ENCODE measurements at places on chromosomes 4 and X.

- DNase-seq, result no peak
These were observed 66.3 kb downstream of the WWC2 start for GRCh38 chr4:183165376-183165775.

GRCh38 chrX:17192106-17192505 is 182.9 kb upstream of the NHS start:
- DNase-seq, result no peak

- DNase-seq, result no peak
These were observed 56.4 kb downstream of the UBE2K start for GRCh38 chr4:39754309-39754708.

- DNase-seq, result no peak
These were observed 151.8 kb downstream of the SLC7A11 start for GRCh38 chr4:138090150-138090917.

- DNase-seq, result no peak
These were observed 127.9 kb downstream of the CHRDL1 start for GRCh38 chrX:110667706-110668105.

DNA sequence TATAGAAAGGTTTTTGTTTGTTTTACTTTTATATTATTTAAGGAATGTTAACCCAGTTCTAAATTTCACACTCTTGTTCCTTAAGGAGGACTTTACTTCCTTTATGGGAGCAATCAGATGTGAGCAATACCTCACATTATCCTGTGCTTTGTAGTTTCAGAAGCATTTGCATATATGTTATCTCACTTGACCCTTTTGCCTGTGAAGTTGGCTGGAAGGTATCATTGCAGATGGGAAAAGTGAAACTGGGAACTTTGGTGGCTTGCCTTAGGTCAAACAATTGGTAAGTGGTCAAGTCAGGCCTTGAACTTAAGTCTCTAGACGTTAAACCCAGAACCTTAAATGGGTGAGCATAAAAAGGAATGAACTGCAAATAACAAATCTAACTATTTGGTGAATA is 90.6 kb downstream of the AREG start:
- DNase-seq, result no peak

DNA sequence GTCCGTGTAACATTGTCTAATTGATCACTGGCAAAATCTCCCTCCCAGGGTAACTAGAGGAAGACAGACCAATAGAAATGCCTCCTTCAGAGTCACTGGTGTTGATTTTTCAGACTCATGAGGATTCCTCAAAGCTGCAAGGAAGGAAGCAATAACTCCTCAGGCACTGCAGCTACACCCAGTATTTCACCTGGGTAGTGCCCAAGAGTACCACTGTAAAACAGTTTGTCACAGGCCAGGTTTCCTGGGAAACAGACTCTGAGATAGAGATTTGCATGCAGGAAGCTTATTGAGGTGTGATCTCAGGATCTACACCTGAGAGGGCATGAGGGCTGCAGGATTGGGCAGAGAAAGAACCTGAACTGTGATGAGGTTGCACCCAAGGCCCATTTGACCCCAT is 240.7 kb upstream of the ATP6AP2 start:
- no peak for DNase-seq

GRCh38 chr4:78880874-78881492 is 58.3 kb downstream of the PAQR3 start:
- no peak for DNase-seq

GRCh38 chrX:133953078-133953477 is 32.3 kb downstream of the GPC3 start:
- no peak for DNase-seq

- no peak for DNase-seq
These were observed 47.3 kb upstream of the PPARGC1A start for GRCh38 chr4:23937173-23937572.

DNA sequence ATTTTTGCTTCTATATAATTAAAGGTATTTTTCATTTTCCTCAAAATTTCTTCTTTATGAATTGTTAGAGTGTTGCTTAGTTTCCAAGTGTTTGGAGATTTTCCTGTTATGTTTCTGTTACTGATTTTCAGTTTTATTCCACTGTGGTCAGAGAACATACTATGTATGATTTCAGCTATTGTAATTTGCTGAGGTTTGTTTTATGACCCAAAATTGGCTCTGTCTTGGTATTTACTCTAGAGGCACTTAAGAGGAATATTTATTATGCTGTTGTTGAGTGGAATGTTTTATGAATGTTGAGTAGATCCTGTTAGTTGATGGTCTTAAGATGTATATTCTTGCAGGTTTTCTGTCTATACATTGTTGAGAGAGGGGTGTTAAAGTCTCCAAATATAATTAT is 263.5 kb downstream of the PABPC4L start:
- no peak for DNase-seq

- no peak for DNase-seq
These were observed 70.9 kb downstream of the PDHA2 start for GRCh38 chr4:95910749-95911148.

DNA sequence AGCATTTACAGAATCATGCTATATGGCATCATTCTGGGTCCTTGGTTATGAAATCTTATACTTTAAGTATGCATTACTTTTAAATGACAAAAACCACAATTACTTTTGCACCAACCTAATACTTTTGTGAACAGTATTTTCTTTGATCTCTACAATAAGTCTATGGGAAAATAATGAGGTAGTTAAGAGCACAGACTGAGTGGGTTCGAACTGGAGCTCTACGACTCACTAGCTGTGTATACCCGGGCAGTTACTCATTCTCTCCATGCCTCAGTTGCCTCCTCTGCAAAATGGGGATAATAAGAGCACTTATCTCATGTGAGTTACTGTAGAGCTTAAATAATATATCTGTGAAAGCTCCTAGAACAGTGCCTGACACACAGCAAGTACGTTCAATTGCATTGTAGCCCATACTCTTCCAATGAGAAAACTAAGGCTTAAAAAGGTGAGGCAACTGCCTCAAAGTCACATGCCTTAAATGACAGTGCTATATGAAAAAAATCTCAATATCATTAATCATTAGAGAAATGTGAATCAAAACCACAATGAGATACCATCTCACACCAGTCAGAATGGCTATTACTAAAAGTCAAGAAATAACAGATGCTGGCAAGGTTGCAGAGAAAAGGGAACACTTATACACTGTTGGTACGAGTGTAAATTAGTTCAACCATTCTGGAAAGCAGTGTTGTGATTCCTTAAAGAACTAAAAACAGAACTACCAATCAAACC is 151.5 kb downstream of the CHIC2 start:
- no peak for DNase-seq

GRCh38 chr4:99848591-99849001 is 32.0 kb downstream of the DAPP1 start:
- no peak for DNase-seq

GRCh38 chr4:40394236-40394635 is 59.1 kb downstream of the CHRNA9 start:
- no peak for DNase-seq

- no peak for DNase-seq
These were observed 2.2 kb upstream of the CFI start for GRCh38 chr4:109803924-109804571.

DNA sequence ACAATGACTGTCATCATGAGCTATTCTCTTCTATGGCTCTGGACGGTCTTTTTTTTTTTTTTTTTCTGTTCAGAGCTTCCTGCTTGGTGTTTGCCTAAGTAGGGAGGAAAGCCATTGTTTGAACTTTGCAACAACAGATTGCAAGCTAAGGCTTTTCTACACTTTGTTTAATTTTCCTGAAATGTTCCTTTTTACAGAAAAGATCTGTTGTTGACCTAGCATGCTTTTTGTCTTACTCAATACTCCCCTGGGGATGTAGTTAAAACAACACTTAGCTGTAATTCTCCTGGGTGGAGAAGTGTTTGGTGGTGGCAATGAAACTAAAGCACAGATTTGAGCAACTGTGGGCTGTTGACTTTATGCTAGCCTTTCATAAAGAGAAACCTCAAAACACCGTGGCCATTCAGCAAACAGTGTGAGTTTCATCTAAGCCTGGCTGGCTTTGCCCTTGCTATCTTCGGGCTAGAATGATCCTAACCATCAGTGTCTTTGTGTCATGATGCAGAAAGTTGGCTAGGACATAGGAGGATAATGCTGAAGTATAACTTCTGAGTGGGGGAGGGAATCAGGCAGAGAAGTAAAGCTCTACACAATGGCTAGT is 110.5 kb downstream of the ANXA3 start:
- no peak for DNase-seq

GRCh38 chrX:37993837-37994619 is 12.3 kb upstream of the SYTL5 start:
- DNase-seq, result no peak

DNA sequence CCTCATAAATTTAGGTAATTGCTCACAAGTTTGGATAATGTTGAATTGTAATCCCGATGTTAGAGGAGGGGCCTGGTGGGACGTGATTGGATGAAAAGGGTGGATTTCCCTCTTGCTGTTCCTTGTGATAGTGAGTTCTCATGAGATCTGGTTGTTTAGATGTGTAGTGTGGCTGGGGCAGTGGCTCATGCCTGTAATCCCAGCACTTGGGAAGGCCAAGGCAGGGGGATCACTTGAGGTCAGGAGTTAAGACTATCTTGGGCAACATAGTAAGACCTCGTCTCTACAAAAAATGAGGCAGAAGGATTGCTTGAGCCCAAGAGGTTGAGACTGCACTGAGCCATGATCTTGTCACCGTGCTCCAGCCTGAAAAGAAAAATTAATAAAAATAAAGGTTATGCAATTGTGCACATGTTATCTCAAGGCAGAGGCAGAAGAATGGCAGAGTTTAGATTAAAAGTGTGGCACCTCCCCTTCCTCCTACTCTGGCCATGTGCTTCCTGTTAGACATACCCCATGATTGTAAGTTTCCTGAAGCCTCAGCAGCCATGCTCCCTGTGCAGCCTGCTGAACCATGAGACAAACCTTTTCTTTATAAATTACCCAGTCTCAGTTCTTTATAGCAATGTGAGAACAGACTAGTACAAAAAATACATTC is 36.5 kb downstream of the ERVMER34-1 start:
- DNase-seq, result no peak

DNA sequence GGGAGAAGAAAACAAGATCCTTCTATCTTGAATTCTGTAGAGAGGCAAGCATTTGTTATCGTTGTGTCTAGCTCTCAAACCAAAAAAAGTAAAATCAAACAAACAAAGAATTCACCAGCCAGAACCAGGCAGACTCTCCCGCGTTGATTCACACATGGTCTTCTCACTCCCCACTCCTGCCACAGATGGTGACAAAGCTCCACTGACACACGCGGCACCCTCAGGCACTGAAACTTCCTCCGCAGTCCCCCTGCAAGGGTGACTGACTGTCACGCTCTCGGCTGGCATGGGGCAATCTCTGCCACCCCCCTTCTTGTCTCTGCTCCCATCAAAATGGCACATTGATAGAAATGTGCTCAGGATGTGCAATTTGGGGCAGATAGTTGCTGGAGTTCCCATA is 304.9 kb downstream of the DHX15 start:
- DNase-seq, result no peak

DNA sequence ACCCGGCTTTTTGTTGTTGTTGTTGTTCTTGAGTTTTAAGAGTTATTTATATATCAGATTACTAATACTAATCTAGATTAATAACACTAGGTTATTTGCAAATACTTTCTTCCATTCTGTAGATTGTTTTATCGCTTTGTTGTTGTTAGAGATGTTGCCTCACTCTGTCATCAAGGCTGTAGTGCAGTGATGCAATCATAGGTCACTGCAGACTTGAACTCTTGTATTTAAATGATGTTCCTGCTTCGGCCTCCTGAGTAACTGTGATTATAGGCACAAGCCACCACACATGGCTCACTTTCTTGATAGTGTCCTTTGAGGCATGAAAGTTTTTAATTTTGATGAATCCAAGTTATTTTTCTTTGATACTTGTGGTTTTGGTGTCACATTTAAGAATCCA is 129.0 kb downstream of the VSIG4 start:
- no peak for DNase-seq

DNA sequence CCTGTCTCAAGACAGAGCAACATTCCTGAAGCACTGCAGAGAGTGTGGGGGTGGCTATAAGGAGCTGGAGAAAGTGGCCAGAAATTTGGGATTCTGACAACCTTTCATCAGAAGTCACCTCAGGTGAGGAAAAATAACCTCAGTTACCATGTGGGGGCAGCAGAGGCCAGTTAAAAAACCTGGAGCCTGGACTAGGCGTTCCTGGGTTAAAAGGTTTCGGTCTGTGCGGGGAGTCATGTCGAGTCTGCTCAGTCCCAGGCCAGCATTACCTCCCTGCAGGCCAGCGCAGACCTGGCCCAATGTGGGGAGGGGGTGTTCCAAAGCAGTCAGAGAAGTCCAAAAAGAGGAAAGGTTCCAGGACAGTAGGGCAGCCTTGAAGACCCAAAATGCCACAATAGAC is 10.9 kb upstream of the NALF2 start:
- DNase-seq, result no peak

GRCh38 chr4:140256941-140257340 is 103.0 kb upstream of the MAML3 start:
- DNase-seq, result no peak

DNA sequence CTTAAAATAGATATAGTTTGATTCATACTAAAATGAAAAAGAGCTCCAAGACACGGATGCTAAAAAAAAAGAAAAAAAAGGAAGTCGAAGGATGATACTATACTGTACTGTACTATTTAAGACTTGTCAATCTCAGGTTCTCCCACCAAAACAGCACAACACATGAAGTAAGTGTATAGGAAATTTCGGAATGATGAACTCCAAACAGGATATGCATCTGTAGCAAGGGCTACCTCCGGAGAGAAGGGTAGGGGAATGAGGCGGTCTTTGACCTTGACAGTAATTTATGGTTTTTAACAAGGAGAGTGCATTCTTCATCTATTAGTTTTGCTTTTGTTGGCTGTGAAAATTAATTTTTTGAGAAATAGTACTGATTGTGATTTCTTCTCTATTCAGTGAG is 541 bp upstream of the FIP1L1 start:
- DNase-seq, result no peak

DNA sequence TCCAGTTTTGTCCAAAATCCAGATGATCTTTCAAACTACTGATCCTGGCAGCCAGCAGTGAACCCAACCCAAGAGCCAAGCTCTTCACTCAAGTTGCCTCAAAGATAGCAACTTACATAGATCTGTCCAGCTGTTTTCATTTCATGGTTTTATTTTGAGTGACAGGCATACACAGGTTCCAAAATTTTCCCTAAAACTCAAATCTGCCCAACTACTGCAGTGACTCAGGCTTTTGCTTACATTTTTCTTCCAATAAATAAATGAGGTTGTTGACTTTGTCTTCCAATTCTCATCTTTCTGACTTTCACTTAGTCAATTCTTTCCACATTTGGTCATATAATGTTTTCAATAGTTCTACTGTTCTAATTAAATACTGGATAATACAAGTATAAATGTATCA is 158.8 kb downstream of the TECRL start:
- no peak for DNase-seq

- DNase-seq, result no peak
These were observed 3.3 kb upstream of the RPS4X start for GRCh38 chrX:72280321-72280845.

- no peak for DNase-seq
These were observed 22.0 kb downstream of the PPEF2 start for GRCh38 chr4:75880278-75880677.

- no peak for DNase-seq
These were observed 53.2 kb downstream of the HADH start for GRCh38 chr4:108042927-108043326.

- DNase-seq, result no peak
These were observed 71.1 kb downstream of the COL25A1 start for GRCh38 chr4:109231331-109231730.

- DNase-seq, result no peak
These were observed 67.2 kb upstream of the C1GALT1C1 start for GRCh38 chrX:120697053-120697452.
